ENCODE measurements at places on chromosomes 5 and 9.

DNA sequence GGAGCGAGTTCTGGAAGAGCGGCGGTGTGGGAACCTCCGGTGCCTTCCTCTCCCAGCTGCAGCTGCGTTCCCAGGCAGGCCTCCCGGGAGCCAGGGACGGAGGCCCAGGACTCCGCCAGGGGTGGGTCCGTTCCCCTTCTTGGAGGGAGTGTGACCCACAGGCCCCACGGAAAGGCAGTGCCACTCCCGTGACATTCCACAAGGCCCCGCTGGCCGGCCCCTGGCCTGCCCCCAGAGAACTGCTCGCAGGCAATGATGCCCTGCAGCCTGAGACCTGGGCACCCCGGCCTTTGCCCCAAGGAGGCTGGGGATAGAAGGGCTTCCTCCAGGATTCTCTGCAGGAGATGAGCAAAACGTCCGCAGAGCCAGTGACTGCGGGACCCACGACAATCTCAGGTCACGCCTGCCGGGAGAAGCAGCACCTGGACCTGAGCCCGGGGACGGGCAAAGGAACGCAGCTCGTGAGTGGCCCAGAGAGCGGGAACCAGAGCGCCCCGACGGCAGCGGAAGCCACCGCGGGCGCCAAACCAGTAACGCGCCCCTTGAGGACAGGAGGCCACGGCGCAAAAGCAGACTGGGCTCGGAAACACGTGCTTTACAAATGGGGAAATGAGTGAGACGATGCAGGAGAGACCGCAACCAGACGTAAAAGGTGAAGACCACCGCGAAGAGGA is 9.3 kb downstream of the OBP2B start:
- DNase-seq, result no peak

GRCh38 chr9:31541721-31542281 is 842.6 kb upstream of the ACO1 start:
- DNase-seq, result peak; percentile 5

- peak; percentile 52 for DNase-seq
Measured at GRCh38 chr5:96117771-96118651, 156.4 kb upstream of the ELL2 start.

DNA sequence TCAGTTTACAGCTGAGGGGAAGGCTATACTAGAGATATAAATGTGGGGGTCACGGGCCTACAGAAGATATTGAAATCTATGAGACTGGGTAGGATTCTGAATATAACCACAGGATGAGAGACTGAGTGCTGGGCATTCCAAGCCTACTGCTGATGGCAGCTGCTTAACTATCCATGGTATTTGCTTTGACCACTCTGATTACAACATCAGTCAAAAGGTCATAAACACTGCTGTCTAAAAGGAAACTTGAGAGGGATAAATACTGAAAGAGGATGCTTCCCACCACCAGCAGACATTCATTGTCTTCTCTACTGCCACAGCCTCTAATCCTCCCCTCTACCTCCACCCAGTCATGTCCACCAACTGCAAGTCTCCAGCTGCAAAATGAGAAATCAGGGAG is 3.8 kb downstream of the ZNF622 start:
- DNase-seq, result peak; percentile 88

DNA sequence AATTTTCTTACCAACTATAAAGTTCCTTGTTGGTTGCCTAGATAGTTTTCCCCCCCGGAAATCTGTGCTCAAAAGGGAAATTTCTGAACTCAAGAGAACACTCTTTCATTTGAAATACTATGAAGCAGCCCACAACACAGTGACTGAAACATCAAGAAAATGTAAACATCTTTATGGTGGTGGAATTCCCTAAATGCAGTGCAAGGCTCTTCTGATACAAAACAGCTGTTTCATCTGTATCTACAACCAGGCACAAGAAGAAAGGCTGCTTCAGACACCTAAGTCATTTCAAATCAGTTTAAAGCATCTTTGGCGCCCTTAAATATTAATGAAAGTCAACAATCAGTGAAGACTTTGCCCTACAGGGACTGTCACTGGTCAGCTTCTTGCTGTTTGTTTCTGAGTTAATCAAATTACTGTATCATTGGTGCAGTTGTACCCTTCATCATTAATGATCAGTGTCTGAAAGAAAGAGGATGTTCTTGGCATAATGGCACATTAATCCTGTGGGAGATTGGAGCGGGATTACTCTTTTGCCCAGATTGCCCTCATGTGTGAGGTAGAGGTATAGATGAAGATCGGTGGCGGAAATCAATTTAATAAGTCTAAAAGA is 947.0 kb downstream of the NR2F1-AS1 start:
- DNase-seq, result peak; percentile 50

- DNase-seq, result no peak
Measured at GRCh38 chr5:127958421-127959011, 125.0 kb upstream of the SLC12A2 start.

- no peak for DNase-seq
Measured at GRCh38 chr5:146203872-146204192, 427 bp downstream of the RBM27 start.

GRCh38 chr5:40615586-40616170 is 64.0 kb upstream of the PTGER4 start:
- DNase-seq, result no peak

- DNase-seq, result peak; percentile 90
Measured at GRCh38 chr9:99820685-99821395, 845 bp upstream of the NR4A3 start.

DNA sequence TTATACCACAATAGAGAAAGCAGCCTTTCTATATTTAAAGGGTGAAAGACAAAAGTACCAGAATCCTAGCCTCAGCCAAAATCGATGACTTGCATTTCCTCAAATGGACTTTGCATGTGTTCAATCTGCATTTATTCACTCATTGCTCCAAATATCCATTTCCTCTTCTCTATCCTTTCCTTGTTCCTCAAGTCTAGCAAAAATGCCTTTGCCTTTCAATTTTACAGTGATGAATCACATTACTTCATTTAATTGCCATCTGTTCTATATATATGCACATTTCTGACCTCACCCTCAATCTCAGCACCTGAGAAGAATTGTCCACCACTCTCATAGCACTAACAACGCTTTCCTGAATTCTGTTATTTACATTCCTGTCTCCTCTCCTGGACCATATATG is 329.5 kb downstream of the CTNND2 start:
- DNase-seq, result no peak

GRCh38 chr9:76707510-76707909 is 56.7 kb upstream of the PCA3 start:
- no peak for DNase-seq

DNA sequence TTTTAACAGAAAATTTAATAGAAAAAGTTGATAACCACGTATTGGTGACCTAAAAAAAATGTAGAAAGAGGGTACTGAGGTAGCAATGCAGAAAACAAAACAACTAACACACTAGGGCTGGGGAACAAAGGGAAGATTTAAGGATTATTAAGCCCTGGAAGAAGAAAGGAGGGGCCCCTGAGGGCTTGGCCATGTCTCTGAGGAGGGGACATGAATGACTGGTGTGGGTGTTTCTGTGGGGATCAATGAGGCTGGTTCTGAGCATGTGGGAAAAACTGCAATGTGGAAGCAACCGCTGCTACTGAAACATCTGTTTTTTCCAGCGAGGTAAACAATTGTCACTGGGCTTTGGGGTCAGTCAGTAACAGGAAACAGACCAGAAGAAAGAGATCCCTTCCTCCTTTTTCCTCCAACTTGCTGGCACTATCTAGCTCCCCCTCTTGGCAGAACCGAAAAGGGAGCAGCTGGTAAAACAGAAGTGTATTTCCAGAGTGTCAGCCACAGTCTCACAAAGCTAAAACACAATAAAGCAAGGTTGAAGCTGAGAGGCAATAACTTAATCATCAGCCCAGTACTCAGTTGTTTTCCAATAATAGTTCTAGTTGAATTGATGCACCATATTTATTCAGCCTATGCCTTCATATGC is 48.3 kb downstream of the ATPSCKMT start:
- peak; percentile 9 for DNase-seq
